Stimulated activated CD4-positive, alpha-beta T cell treated with anti-CD3 and anti-CD28 coated beads, Interleukin-1b, Interleukin-23, amount 100 ng/mL, for 4 hours (primary cell): ENCODE measurements at places on chromosomes 12 and 14.

- DNase-seq, result no peak
Measured at GRCh38 chr12:52660934-52661499, 9.0 kb upstream of the KRT2 start.

GRCh38 chr12:102593134-102593533 lies 112.8 kb upstream of the IGF1 start:
- no peak for DNase-seq

DNA sequence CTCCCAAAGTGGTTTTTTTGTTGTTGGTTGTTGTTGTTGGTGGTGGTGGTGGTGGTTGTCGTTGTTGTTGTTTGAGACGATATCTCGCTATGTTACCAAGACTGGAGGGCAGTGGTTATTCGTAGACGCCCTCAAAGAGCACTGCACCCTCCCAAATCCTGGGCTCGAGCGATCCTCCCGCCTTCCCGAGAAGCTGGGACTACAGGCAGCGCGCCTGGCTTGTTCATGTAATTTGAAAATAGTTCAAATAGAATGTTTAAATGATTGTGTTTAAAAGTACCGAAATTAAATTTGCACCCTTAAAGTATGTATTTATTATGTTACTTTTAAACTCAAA lies 439 bp upstream of the ANAPC5 start:
- DNase-seq, result no peak

GRCh38 chr12:131176926-131177325 lies 223.2 kb downstream of the ADGRD1 start:
- no peak for DNase-seq

- DNase-seq, result no peak
Measured at GRCh38 chr12:88784166-88784565, 203.9 kb upstream of the KITLG start.

GRCh38 chr12:46260913-46261476 lies 7.8 kb downstream of the SLC38A1 start:
- DNase-seq, result no peak
